ENCODE measurements at places on chromosomes 7 and 10.

- no peak for DNase-seq
Measured at GRCh38 chr7:33336820-33337219, 207.5 kb downstream of the BBS9 start.

DNA sequence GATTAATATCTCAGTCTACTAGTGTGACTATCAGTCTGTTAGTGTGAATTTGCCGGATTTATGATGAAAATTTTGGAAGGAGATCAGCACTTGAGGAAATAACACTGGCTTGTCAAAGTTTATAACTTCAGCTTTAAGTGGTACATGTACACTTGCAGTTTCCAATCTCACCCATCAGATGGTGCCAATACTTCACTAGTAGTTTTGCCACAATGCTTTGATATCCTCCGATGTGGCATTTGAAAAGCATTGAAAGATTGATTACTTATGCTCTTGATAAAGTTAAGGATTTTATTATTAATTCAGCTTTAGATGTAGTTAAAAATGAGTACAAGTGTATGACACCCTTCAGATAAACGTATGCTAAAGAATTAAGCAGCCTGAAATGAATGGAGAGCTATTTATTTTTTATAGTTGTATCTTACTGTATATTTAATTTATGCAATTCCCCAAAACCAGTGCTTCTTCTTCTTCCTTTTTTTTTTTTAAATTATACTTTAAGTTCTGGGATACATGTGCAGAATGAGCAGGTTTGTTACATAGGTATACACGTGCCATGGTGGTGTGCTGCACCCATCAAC is 98.2 kb downstream of the ANLN start:
- no peak for DNase-seq

GRCh38 chr7:117809958-117810357 is 63.3 kb downstream of the CTTNBP2 start:
- DNase-seq = no peak

GRCh38 chr7:20776214-20776911 is 10.3 kb downstream of the SP8 start:
- no peak for DNase-seq

GRCh38 chr10:17022466-17022825 is 107.2 kb downstream of the CUBN start:
- no peak for DNase-seq

DNA sequence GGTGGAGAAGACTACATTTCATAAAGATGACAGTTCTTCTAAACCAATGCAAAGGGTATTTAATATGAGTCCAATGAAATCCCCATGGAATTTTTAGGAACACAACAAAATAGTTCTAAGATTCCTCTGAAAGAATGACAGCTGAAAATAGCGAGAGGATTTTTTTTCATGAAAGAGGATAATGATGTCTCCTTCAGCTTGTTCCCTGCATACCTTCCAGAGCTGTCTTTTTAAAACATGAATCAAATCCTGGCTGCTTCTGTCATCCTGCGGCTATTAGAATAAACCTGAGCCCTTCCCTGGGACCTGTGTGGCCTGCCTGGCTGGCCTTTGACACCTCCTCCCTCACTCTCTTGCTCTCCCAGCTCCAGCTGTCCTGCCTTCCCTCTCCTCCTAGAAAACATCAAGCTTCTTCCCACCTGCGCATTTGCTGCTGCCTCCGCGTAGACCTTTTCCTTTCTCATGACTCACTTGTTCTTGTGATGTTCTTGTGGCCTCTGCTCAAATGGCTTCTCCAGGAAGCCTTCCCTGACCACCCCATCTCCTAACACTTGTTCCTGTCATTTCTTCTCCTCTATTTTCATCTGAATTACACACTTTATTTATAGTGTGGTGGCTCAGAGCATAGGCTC is 57.4 kb downstream of the EEPD1 start:
- DNase-seq = no peak

DNA sequence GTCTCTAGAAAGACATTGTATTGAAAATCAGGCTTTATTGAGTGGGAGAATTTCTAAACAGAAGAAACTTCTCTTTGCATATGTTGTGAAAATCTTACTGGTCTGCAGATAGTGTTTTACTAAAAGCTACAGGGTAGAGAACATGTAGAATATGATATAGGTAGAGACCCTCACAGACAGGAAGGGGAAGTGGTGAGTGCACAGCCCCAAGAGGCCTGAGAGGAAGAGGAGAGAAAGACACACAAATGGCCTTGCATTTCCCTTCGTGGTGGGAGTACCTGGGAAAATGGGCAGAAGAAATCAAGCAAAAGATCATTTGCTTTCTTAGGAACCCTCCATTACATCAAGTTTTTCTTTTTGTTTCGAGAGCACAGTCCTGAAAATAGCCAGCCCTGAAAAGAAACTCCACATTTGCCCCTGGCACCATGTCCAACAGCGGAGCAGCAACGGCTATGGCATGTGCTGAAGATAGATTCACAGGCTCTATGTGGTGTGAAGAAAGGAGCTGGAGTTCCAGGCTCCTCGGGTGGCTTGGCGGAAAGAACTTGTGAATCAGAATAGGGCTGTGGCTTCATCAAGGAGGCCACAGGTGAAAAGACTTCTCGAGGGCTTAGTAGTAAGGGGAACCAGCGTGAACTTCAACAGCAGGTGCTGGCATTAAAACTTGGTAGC is 143.5 kb downstream of the CALCR start:
- DNase-seq = no peak

GRCh38 chr10:42992156-42992956 is 84.5 kb upstream of the RET start:
- DNase-seq = no peak

DNA sequence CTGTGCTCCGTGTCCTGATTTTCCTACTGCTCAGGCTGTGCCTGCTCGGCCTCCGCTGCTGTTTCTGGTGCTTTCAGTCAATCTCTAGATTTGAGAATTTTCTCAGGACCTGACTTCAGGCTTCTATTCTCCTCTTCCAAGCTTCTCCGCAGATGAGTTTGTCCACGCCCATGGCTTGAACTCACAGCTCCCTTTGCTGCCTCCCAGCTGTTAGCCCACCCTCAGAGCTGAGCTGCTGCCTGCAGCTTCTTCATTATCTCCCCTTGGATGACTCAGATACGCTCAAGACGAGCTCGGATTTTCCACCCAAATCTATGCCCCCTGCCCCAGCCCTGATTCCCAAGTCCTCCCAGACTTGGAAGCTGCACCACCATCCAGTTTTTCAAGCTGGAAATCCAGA is 104.7 kb downstream of the FGFR2 start:
- DNase-seq = no peak

GRCh38 chr10:65964205-65964604 is 961.6 kb upstream of the LRRTM3 start:
- DNase-seq = no peak

DNA sequence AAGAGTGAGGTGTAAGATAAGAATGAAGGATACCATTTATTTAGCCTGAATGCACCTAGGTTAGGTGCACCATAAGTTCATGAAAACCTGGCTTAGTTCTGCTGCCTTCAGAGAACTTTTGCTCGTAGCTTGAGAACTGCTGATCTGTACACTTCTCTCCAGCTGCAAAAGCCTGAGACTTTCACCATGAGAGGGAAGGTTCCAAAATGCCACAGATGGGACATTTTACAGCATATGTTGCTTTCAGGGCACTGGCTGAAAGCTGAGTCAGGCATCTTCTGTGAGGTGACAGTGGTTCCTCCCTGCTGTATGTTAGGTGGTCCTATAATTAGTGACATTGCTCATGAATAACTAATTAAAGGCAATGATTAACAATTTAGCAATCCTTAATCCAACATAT is 298.3 kb downstream of the GALNT17 start:
- no peak for DNase-seq

- no peak for DNase-seq
Measured at GRCh38 chr10:7184660-7185366, 226.0 kb downstream of the SFMBT2 start.

- DNase-seq = no peak
Measured at GRCh38 chr7:41085244-41085643, 617.6 kb downstream of the INHBA start.

DNA sequence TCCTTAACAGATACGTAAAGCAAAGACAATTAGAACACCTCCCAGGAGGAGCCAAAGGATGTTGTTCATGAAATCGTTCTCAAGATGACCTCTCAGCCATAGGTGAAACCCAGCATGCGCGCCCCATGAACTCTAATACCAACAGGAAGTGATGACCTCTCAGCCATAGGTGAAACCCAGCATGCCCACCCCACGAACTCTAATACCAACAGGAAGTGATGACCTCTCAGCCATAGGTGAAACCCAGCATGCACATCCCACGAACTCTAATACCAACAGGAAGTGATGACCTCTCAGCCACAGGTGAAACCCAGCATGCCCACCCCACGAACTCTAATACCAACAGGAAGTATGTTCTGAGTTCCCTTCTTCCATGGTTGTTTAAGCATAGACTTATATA is 205.2 kb upstream of the ADARB2 start:
- no peak for DNase-seq

DNA sequence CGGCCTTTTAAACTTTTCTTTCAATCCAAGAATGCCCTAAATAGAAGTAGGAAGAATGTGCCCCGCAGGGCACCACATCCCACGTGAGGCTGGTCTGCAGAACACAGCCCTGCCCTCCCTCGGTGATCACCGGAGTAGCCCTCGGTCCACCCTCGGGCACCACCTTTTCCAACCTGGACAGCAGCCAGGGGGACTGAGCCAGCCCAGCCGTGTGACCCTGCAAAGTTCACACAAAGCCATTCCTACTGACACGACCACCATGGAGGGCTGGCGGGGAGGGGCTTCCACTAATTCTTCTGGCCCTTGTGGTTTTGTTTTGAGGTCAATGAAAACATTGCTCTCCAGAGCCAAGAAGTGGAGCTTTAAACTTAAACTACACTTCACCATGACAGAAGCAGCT is 132.2 kb downstream of the TCERG1L start:
- no peak for DNase-seq

DNA sequence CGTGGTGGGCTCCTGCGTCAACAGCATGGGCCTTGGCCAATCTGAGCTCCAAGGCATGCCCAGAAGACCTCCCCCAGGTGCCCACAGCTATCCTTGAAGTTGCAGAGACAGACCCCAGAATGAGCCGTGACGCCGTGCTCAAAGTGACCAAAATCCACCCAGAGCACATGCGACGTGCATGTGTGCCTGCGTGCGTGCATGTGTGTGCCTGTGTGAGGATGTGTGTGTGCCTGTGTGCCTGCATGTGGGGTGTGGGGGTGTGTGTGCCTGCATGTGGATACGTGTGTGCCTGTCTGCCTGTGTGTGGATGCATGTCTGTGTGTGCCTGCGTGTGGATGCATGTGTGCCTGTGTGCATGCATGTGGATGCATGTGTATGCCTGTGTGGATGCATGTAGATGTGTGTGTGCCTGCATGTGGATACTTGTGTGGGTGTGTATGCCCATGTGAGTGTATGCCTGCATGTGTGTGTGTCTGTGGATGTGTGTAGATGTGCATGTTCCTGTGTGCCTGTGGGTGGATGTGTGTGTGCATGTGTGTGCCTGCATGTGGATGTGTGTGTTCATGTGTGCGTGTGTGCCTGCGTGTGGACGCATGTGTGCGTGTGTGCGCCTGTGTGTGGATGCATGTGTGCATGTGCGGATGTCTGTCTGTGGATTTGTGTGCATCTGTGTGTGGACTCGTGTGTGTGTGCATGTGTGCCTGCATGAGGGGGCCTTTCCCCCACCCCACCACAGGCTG is 42.6 kb downstream of the PWWP2B start:
- no peak for DNase-seq

DNA sequence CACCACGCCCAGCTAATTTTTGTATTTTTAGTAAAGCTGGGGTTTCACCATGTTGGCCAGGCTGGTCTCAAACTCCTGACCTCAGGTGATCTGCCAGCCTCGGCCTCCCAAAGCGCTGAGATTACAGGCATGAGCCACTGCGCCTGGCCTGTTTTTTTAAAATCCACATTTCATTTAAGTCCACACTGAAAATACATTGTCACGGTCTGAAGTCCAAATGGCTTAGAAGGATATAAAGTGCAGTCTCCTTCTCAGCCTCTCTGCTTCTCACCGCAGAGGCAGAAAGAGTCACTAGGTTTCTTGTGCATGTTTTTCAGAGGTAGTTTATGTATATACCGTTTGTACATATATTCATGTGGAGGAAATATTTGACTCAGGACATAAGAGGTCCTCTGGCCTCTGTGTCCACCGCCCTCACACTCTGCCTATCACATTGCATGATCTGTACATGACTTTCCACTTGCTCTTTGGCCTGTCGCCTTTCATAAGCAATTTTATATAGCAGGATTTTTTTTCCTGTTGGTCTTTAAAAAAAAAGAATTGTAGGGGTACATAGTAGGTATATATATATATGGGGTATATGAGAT is 42.9 kb downstream of the BLNK start:
- no peak for DNase-seq

DNA sequence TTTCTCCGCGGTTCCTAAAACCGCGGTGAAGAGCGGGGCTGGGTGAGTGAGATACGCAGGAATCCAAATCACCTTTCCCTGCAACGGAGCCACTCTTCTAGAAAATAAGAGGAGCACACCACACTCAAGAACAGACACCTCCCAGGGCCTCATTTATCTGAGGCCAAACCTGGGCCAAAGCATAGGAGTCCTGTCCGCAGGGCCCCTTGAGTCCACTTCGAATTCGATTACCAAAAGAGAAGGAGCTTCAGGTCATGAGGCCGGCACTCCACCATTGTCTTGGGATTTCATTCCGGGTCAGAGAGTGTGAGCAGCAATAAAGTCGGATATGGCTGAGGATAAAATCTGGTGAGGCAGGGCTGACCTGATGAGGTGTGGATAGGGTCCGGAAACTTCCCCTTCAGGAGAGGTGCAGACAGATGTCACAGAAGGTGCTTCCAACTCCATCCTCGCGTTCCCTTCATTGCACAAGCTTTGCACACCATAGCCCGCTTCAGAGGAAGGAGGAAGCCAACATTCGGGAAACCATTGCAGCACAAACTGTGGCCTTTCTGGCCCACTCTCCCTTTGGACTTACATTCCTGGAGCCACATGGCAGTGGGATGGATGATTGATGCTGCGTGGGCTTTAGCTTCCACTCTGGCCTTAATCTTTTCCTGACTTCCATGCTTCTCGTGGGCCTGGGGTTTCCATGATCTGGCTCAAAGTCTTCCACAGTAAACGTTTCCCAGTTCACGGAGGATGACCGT is 27.2 kb upstream of the ZNF273 start:
- no peak for DNase-seq

- DNase-seq = no peak
Measured at GRCh38 chr10:33627611-33628010, 293.1 kb upstream of the NRP1 start.

- DNase-seq = no peak
Measured at GRCh38 chr7:157673573-157673972, 336.8 kb downstream of the DNAJB6 start.

GRCh38 chr7:124033095-124033806 is 384 bp upstream of the TMEM229A start:
- no peak for DNase-seq

- DNase-seq = no peak
Measured at GRCh38 chr10:95242581-95243317, 48.1 kb downstream of the PDLIM1 start.

All from stimulated activated CD8-positive, alpha-beta memory T cell treated with anti-CD3 and anti-CD28 coated beads, Interleukin-4, amount 100 ng/mL, for 1 hour (primary cell).